ENCODE measurements at places on chromosomes 4 and X.

DNA sequence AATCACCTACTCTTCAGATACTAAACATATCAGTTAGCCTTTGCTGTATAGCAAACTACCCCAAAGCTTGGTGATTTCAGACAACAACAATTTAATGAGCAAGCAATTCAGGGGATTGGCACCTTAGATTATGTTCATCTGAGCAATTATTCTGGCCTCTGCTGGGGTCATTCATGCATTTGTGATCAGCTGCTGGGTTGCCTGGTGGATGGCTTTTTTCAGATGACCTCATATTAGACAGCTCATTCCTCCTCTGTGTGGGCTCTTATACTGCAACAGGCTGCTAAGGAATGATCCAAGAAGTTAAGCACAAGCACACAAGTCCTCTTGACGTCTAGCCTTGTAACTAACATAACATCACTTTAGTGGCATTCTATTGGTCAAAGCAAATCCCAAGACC is 153.0 kb upstream of the PPP1R2C start:
- no peak for DNase-seq

DNA sequence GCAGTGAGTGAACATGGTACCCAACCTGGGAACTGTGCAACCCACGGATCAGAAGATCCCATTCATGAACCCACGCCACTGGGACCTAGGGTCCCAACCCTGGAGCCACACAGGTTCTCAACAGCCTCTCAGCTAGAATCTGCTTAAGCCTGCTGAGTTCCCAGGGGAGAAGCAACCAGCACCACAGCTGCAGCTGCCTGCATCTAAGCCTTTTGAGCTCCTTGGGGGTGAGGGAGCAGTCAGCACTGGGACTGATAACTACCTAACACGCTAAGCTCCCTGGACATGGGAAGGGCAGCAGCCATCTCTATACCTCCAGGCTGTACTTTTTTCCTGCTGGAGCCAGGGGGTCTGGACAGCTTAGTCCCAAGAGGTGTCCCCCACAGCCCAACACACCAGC is 179.3 kb downstream of the IL15 start:
- no peak for DNase-seq

DNA sequence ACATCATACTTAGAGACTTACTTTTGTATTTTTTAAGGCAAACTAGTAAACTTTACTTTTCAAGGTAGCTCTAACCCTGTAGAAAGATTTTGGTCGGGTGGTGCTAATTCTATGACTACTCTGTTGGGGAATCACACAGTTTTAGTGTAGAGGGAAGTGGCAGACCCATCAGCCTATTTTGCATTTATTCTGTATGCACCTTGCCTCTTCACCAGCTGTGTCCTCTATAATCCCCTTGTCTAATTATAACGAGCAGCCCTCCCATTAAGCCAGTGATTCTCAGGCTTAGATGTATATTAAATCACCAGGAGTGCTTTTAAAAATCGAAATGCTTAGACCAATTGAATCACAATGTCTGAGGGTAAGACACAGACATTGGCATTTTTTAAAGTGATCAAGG is 78.1 kb downstream of the GALNT7 start:
- no peak for DNase-seq

DNA sequence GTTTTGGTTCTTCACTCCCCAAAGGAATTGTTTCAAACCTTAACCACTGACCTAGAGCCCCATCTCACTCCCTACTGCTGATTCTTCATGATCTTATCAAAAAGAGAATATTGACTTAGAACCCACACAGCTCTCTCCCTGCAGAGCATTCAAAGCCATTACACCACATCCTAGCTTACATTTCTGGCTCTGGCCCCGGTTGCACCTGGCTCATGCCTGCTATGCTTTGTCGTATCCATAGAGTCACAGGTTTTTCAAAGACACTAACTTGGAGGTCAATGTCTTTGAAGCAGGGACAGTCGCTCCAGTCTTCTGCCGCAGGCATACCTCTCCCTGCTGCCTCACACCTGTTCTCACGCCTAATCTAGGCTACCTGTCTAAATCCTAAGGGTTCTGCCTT is 42.7 kb upstream of the FGFBP2 start:
- no peak for DNase-seq

GRCh38 chrX:7771788-7772438 is 71.1 kb upstream of the VCX start:
- no peak for DNase-seq

GRCh38 chr4:151034829-151035228 is 19.7 kb upstream of the LRBA start:
- no peak for DNase-seq

GRCh38 chr4:53943345-53944085 is 120.9 kb downstream of the CHIC2 start:
- DNase-seq: peak; percentile 31

DNA sequence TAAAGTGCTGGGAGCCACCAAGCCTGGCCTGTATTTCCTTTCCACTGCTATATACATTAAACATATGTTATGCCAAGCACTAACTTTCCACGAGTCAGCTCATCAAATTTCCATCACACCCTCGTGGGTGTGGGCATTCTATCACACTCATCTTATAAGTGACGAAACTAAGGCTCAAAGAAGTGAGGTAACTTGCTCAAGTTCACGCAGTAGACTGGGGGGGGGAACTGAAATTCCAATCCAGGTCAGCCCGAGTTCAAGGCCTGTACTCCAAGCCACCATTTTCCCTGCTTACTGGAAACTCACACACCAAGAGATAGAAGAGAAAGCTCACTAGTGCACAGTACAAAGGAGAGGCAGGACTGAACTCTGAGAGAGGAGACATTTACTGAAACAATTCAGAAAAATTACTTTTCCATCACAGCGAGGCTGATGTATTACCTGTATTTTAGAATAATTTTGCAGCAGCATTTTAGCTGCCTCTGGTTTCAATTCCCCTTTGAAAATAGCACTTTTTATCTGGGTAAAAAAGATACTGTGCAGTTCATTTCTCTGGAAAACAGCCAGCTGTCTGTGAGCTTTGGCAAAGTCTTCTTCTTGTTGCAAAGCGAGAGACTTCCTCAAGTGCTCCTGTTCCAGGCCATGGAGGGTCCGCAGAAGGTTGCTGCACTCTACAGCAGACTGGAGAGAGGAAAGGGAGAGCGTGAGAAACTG is 76.8 kb downstream of the EVC2 start:
- no peak for DNase-seq

- no peak for DNase-seq
These were observed 9.0 kb upstream of the CLDN34 start for GRCh38 chrX:9958183-9958582.

DNA sequence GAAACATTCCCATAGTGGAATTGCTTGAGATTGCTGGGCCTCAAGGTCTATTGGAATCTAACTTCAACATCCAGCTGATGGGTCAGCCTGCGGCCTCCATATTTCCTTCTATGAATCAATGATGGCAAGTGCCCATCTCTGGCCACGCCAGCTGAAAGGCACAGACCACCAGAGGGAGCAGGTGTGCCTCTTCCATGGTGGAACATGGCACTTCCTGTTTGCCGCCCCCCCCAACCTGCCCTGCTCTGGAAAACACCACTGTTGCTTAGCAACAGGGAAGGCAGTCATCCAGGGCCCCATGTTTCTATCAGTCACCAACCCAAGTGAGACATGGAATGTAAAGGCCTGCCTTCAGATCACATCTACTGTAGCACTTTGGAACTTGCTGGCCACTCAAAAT is 11.6 kb downstream of the PAGE4 start:
- peak; percentile 46 for DNase-seq

DNA sequence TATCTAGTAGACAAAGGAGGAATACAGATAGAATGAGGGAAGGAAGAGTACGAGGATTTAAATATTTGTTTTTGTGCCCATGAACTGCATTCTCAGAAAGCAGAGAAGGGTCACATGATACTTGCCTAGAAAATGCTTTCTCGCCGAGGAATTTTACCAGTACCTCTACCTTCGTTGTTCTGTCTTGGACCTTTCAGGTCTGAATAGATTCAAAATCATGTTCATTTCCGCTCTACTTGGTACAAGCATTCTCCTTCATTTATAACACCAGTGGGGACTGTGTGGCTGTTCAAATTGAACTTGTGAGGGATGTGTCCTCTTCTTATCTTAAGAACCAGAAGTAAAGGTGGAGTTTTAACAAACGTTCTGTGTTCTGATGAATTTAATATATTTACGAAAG is 1.9 kb downstream of the USP38 start:
- DNase-seq: peak; percentile 8

DNA sequence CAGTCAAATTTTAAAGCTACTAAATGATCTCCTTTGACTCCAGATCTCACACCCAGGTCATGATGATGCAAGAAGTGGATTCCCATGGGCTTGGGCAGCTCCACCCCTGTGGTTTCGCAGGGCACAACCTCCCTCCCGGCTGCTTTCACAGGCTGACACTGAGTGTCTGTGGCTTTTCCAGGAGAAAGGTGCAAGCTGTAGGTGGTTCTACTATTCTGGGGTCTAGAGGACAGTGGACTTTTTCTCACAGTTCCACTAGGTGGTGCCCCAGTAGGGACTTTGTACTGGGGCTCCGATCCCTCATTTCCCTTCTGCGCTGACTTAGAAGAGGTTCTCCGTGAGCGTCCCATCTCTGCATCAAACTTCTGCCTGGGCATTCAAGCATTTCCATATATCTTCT is 845.2 kb downstream of the PCDH18 start:
- no peak for DNase-seq

- no peak for DNase-seq
These were observed 285.9 kb downstream of the ARHGAP10 start for GRCh38 chr4:148017801-148018200.

DNA sequence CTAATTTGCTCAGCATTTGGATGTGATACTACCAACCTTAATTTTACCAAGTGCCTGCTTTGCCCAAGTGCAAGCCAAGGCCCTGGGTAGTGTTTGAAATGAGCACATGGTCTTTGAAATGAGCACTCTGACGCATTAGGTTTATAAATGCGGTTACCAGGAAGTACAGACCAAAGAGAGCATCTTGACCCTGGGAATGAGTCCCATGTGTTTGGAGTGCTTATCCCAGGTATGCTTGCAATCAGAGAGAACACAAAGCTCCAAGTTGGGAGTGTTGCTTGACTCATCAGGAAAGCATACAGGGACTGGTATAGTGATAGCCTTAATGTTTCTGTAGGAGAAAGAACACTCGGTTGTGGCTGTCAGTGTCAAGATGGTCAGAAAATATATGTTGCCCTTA is 203.6 kb upstream of the MAMLD1 start:
- no peak for DNase-seq

DNA sequence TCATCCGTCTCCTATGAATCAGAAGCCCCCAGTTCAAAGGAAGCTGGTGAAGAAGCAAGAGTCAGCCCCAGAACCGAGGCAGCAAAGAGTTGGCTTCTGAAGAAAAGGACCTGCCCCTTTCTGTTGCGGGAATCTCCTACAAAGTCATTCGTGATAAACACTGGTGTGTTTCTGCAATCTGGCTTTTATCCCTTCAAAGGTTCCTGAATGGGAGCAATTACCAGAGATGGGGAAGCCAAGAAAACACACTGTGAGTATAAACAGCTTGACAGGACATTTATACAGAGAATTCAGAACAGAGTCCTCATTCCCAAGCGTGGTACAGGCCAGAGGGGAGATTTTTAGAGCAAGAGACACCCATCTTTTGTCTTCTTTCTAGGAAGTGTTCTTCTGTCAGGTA is 226.8 kb upstream of the LNX1 start:
- DNase-seq: no peak

- DNase-seq: no peak
These were observed 15.1 kb upstream of the CEP135 start for GRCh38 chr4:55933611-55934010.

- no peak for DNase-seq
These were observed 50.6 kb upstream of the PDE5A start for GRCh38 chr4:119679251-119679650.

- no peak for DNase-seq
These were observed 52.9 kb downstream of the NSG1 start for GRCh38 chr4:4439782-4440181.

DNA sequence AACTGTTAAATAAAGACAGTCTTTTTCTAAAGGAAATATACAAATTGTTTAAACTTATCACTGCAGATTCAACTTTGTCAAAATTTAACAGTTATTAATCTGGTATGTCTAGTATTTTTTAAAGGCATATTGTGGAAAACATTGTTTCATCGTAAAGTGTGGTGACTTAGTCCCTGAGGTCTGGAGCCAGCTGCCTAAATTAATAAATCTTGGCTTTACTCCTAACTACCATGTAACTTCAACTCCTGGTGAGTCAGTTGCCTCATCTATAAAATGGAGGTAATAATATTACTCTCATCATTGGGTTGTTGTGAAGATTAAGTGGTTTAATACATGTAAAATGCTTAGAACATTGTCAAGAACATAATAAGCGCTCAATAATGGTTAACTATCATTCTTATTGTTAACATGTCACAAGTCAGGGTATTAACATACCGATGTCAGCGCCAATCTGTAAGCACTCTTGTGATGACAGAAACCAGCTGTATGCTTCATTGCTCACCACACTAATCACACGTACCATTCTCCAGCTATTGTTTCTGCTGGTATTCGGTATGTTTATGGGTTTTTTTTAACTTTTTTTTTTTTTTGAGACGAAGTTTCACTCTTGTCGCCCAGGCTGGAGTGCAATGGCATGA is 14.1 kb upstream of the SMIM43 start:
- peak; percentile 32 for DNase-seq

DNA sequence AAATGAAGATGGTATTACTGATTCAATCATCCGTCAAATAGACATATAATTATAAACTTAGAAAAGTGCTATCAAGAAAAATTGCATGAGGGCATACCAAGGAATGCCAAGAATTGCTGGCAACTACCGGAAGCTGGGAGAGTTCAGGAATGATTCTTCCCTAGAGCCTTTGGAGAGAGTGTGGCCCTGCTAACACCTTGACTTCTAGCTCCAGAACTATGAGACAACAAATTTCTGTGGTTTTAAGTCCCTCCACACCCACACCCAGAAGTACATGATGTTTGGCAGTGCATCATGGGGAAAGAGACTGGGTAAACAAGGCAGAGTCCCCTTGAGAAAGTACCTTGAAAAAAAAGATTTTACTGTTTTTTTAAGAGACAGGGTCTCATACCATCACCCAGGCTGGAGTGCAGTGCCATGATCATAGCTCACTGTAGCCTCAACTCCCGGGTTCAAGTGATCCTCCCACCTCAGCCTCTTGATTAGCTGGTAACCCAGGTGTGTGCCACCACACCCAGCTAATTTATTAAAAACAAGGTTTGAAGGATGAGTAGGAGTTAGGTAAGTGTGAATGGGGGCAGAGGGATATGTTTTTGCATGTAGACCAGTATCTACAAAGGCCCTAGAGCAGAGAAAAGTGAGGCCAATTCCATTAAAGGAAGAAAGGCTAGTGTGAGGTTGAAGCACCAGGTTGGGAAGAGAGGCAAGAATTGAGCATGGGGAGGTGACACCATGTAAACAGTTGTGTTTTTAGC is 53.1 kb downstream of the GSX2 start:
- DNase-seq: peak; percentile 53

GRCh38 chr4:108110450-108110849 is 58.3 kb downstream of the LEF1 start:
- DNase-seq: no peak

All from SJSA1 (cell line).